Activated CD4-positive, alpha-beta T cell treated with anti-CD3 and anti-CD28 coated beads for 24 hours (primary cell): ENCODE measurements at places on chromosomes 5 and 9.

DNA sequence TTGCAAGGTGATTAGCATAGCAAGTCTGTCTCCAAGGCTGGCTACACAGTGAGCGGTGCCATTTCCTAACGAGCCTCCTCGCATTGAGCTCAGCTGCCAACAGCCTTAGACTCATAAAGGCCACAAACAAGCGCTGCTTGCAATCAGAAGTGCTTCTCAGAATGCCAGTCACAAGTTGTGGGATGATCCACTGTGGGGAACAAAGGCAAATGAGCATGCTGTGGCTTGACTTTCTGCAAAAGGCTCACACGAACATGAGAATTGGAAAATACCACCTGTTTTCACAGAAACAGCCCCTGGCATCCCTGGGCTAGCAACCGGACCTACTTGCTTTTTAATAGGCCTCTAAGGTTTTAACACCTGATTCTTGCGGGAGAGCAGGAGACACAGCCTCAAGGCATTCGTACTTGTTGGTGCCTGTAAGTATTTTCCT lies 215.5 kb downstream of the FANCC start:
- DNase-seq: no peak

- DNase-seq: no peak
These were observed 12.9 kb downstream of the ADRA1B start for GRCh38 chr5:159929176-159929575.

GRCh38 chr5:72654231-72654630 lies 147.0 kb upstream of the ZNF366 start:
- DNase-seq: no peak

DNA sequence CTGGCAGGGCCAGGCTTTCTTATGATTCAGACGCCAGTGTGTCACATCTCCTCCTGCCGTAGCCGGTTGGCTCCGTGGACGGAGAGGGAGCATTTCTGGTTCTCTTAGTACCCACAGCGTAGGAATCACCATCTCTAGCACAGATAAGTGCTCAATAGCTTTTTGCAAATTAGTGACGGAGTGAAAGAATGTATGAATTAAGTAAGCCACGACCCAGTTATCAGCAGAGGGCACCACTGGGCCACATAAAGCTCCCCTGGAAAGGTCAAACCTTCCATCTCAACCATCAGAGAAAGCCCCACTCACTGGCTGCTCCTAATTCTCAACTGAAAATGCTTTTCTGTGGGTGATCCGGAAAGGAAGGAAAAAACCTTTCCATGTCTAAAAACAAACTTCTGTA lies 317.0 kb upstream of the ADCY2 start:
- DNase-seq: no peak

GRCh38 chr5:145776886-145777285 lies 58.3 kb downstream of the PRELID2 start:
- no peak for DNase-seq
